ENCODE measurements at places on chromosomes 2 and 18. TPM values are rescaled to one million over a fixed set of nuclear protein-coding genes. Genes with fewer than 3 reads are reported as not detected.

- DNase-seq: no peak
Observed at GRCh38 chr2:237278568-237278967, 135.4 kb downstream of the COL6A3 start.

GRCh38 chr2:72958542-72959385, 41.4 kb downstream of the EMX1 start:
- no peak for DNase-seq

DNA sequence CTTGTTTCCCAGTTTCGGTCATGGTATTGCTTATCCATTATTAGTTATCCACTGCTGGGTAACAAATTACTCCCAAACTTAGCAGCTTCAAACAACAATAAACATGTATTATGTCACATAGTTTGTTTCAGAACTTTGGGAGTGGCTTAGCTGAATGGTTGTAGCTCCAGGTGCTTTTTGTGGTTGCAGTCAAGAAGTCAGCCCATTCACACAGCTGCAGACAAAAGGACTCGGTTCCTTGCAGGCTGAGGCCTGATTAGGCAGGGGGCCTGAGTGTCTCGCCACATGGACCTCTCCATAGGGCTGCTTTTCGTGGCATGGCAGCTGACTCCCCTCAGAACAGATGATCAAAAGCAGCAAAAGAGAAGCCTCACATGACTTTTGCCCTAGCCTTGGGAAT, 58.2 kb upstream of the ITGA4 start:
- DNase-seq: no peak

GRCh38 chr2:145652571-145653545, 1132.9 kb upstream of the ZEB2 start:
- no peak for DNase-seq

DNA sequence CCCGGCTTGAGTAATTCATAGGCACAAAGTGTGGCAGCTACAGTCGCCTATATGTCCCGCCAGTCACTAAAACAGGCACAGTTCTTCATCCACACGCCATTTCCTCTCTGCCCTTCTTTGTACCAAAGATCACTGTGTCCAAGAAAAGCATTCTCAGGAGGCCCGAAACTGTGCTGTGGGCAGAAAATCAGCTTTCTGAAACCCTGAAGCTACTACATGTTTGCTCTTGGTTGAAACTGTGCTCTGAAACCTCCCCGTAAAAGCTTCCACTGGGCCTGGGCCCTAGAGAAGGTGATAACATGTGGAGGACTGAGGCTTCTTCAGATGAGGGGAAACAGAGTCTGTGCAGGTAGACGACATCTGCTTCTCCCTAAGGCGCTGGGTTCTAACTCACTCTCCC, 75.6 kb upstream of the ID2 start:
- DNase-seq: no peak

GRCh38 chr2:241678307-241678706, 8.3 kb downstream of the DTYMK start:
- no peak for DNase-seq

- no peak for DNase-seq
Observed at GRCh38 chr2:103860016-103860415, 993.9 kb upstream of the POU3F3 start.

DNA sequence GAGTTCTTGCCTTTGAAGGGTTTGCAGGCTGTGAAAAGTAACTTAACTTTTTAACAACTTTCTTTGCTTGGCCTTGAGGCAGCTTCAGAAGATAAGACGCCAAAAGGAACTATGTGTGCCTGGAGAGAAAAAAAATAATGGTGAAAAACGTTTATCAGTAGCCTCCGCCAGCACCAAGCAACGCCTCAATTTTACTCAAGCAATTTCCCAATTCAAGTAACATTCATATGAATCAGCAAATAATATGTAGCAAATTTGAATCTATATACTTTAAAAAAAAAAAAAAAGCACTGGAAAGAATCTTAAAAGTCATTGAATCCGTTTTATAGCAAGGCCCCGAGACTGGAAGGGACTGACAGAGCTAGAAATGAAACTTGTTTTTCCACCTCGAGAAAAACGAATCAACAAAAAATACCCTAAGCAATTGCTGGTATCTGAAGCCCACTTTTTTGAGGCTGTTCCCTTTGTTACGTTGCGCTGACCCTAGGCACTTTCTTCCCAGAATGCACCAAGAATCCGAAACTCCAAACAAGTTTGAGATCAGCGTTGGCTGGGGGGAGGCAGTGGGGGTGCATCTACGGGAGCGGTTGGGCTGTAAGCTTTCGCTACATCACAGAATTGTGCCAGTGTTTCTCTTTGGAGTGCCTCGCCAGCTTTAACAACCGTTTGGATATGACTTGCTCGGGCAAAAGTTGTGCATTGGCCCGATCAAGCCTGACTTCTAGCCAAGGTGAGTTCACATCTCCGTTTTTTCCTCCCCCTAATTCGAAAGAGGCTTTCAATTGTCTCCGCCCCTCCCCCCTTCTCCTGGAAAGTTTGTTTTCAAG, 2.7 kb upstream of the TGIF1 start:
- DNase-seq: peak; percentile 69

- no peak for DNase-seq
Observed at GRCh38 chr18:43661570-43661969, 384.3 kb upstream of the SYT4 start.

GRCh38 chr2:240224676-240225075, 84.2 kb upstream of the OTOS start:
- no peak for DNase-seq

DNA sequence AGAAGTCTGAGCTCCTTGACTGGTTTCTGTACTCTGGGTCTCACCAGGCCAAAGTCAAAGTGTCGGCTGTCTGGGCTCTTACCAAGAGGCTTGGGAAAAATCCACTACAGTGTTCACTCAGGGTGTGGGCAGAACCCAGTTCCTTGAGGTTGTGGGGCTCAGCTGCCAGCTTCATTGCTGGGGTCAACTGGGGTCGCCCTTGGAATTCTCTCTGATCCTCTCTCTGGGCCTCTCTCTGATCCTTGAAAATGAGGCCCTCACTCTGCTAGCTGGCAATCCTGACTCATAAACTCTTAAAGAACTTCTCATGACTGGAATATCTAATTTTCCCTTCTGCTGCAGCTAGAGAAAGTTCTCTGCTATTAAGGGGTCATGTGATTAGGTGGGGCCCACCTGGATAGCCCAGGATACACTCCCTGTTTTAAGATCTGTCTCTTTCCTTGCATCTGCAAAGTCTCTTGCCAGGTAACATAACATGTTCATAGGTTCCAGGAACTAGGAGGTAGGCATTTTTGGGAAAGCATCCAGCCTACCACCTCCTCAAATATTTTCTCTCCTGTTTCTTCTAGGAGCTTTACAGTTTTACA, 66.3 kb downstream of the SP110 start:
- DNase-seq: no peak

DNA sequence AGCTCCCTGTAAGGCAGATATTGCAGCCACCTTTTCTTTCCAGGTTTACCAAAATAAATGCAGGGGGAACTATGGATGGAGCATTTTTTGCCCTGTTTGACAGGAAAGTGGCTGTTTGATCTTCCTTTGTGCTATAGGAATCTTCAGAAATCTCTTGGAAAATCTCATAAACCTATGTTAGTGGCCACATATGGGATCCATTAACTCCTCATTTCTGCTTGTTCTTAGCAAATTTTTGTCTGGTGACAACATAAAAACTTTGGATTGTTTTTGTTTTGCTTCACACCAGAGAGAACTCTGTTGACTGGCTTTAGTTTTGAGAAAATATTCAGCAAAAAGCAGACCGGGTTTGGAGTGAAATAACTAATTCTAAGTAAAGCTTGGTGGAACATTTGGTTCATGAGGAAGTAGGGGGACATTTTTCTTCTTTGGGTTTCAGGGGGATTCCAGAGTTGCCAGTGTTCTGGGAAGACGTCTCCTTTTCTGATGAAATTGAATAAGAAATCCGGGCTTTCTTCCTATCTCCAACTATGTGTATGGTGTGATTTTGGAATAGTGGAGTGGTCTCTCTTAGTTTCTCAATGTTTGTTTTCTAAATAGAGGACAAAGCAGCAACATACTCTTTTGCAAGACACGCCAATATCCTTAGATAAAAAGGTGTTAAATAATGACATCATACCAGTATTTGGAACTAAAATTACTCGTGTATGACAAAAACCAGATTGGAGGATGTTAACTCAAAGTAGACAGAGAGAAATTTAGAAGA, 174.4 kb downstream of the ICOS start:
- no peak for DNase-seq

GRCh38 chr2:186976329-186976728, 127.4 kb upstream of the ZSWIM2 start:
- no peak for DNase-seq

Gene AMMECR1L
- 15.0 TPM for total RNA-seq

Gene C2orf66
- not detected for total RNA-seq

Gene TMEM37
- total RNA-seq: 71.8 TPM
